ENCODE measurements at places on chromosomes 7 and 10. TPM values are rescaled to one million over a fixed set of nuclear protein-coding genes. Genes with fewer than 3 reads are reported as not detected.

- DNase-seq, result peak; percentile 64
Observed at GRCh38 chr10:124692100-124692446, 52.1 kb downstream of the FAM53B start.

- DNase-seq, result no peak
Observed at GRCh38 chr10:119166118-119166500, 595 bp upstream of the SFXN4 start.

GRCh38 chr7:137943132-137943551 lies 58.7 kb downstream of the CREB3L2 start:
- DNase-seq, result no peak

GRCh38 chr10:88642963-88643362 lies 21.3 kb upstream of the LIPF start:
- no peak for DNase-seq

GRCh38 chr7:23594879-23595604 lies 2.1 kb upstream of the CCDC126 start:
- DNase-seq, result no peak

- no peak for DNase-seq
Observed at GRCh38 chr7:17411922-17412321, 113.5 kb downstream of the AHR start.

DNA sequence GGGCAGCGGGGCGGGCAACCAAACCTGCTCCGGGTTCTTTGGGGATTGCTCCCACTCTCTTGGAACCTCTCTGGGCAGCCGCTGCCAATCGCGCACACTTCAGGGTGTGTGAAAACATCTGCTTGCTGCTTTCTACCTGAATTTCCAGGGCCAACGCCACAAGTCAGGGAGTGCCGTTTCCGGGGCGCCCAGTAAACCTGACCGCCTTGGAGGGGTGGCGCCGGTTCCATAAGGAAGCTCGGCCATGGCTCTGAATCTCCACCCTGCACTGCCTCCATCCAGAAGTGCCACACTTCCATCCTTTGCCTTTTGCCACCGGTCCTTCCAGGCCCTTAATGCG lies 679 bp upstream of the AFAP1L2 start:
- DNase-seq, result peak; percentile 65

GRCh38 chr10:102523250-102524029 lies 19.7 kb downstream of the SUFU start:
- peak; percentile 81 for DNase-seq

DNA sequence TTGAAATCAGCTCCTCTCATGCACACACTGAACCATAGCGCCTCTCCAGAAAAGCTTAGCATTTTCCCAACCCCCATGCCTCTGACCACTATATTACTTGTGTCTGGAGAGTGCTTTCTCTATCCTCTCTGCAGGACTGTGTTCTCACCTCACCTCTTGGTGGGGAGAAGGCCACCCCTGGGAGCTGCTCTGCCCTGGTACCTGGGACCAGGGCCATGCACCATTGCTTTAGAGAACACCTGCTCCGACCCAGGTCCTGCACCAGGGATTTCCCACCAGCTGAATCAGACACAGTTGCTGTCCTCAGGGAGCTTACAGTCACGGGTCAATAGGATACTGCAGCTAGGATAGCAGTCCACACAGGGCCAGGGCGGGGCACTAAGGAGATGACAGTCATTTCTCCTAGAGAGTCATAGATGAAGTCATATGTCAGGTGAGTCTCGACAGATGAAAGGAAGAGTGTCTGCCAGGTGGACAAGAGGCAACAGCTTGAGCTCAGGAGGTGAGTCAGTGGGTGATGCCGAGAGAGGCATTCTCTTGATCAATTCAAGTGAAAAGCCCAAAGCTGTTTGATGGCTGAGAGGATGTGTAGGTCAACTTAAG lies 619 bp upstream of the LMTK2 start:
- no peak for DNase-seq

GRCh38 chr10:103595933-103596726 lies 102.6 kb downstream of the NEURL1 start:
- peak; percentile 85 for DNase-seq

DNA sequence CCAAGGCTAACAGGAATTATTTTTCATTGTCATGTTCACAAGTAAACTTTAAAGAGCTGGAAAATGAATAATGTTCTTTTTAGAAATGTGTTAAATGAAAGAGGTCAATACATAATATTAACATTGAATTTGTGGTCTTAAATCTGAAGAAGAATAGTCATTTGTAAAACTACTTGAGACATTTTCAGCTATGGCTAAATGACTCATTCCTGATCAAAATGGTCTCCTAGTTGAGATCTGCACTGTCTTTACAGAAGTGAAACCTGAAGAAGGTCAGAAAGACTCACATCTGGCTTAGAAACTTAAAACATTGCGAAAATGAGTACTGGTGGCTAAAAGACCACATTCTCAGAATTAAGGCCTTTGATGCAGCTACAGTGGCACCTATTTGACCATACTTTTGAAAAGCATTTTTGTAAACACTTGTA lies 5.9 kb downstream of the PIK3CG start:
- no peak for DNase-seq

- DNase-seq, result no peak
Observed at GRCh38 chr10:92785118-92785517, 63.2 kb upstream of the EXOC6 start.

DNA sequence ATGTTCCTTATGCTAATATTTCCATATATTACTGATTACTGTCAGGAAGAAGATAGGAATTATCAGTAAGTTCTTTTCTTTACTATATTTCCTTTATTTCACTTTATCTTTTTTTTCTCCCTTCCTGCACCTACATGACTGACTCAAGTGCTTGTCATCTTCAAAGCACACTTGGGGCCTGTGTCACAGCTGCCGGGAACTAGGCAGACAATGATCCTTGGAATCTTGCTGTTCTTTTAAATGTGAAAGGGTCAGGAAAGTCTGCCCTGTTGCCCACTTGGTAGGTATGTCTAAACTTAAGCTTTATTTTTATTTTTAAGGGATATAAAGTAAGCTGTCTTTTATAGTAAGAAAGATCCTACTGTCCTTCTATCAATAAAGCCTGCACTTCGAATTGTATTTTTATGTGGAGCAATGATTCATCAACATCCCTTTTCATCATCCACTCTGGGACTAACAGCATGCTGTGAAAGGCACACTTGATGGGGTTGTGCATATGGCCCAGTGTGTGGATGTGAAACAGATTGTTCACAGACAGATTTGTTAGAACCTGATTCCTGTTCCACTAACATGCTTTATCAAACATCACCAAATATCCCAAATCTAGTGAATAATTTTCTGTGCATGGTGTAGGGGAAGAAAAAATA lies 556.9 kb downstream of the DNAJB9 start:
- DNase-seq, result no peak

GRCh38 chr7:49805371-49806007 lies 32.1 kb downstream of the VWC2 start:
- DNase-seq, result no peak

- peak; percentile 94 for DNase-seq
Observed at GRCh38 chr7:100604028-100604975, 2.1 kb downstream of the PCOLCE start.

DNA sequence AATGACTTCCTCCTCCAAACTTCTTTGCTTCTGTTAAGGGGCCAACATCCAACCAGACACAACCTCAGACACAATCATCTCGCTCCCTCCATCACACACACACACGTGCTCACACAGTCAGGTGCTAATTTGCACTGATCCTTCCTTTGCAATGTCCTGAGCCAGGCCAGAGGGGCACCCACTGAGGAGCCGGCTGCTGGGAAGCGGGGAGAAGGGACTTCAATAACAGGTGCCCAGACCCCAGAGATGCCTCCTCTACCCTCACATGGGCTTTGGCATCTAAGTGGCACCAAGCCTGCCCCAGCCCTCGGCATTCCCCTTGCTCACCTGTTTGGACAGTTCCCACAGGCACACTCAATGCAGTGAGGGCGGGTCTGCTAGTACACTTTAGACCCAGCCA lies 34.2 kb upstream of the SVOPL start:
- no peak for DNase-seq

GRCh38 chr10:124291001-124291701 lies 127.6 kb downstream of the OAT start:
- DNase-seq, result peak; percentile 75

- DNase-seq, result peak; percentile 82
Observed at GRCh38 chr7:107742678-107743566, 1.0 kb upstream of the CBLL1 start.

DNA sequence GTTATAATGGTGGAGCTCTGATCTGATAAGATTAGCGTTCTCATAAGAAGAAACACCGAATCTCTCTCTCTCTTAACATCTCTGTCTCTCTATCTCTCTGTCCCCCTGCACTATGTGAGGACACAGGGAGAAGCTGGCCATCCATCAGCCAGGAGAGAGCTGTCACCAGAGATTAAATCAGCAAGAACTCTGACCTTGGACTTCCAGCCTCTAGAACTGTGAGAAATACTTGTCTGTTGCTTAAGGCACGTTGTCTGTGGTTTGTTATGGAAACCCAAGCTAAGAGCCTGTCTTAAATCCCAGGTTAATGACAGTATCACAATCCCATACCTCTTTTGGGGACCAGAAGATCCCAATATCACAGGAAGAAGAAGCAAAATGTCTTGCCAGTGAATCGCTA lies 132.0 kb upstream of the AKR1E2 start:
- DNase-seq, result no peak

- no peak for DNase-seq
Observed at GRCh38 chr10:116211682-116212081, 61.3 kb downstream of the GFRA1 start.

ZNF467 gene
- total RNA-seq, result 10.8 TPM

LOXL4 gene
- 0.89 TPM for total RNA-seq

NCF1 gene
- total RNA-seq, result 0.79 TPM

PITX3 gene
- 0.26 TPM for total RNA-seq

NEURL1 gene
- total RNA-seq, result 0.12 TPM

ASB13 gene
- 17.9 TPM for total RNA-seq

TWIST1 gene
- total RNA-seq, result 4.4 TPM

MKI67 gene
- 0.45 TPM for total RNA-seq

TAS2R4 gene
- 1.0 TPM for total RNA-seq

ZNF425 gene
- total RNA-seq, result 0.72 TPM

CARD11 gene
- 0.74 TPM for total RNA-seq

Data from right cardiac atrium (tissue), 5 donors.